Activated CD4-positive, alpha-beta memory T cell treated with anti-CD3 and anti-CD28 coated beads, Interleukin-2, amount 10 ng/mL, durations not matched to agents 7 days and 5 days (primary cell): ENCODE measurements at places on chromosomes 1 and 21. TPM values are rescaled to one million over a fixed set of nuclear protein-coding genes. Genes with fewer than 3 reads are reported as not detected.

GRCh38 chr1:31488528-31488927 lies 75.5 kb downstream of the SERINC2 start:
- no peak overlapping the region for H3K27ac ChIP-seq
- DNase-seq = no peak
- no peak overlapping the region for H3K4me3 ChIP-seq
- H3K27me3 ChIP-seq = peaks cover 8% of the 10 kb centered on the region

GRCh38 chr1:164780863-164781262 lies 221.9 kb downstream of the PBX1 start:
- no peak overlapping the region for H3K27ac ChIP-seq
- DNase-seq = no peak
- H3K4me1 ChIP-seq = no peaks in the 10 kb centered on the region
- no peaks in the 10 kb centered on the region for H3K36me3 ChIP-seq
- H3K27me3 ChIP-seq = no peaks in the 10 kb centered on the region

GRCh38 chr1:24389231-24389678 lies 24.3 kb downstream of the STPG1 start:
- H3K27me3 ChIP-seq = no peaks in the 10 kb centered on the region
- H3K36me3 ChIP-seq = peaks cover 17% of the 10 kb centered on the region
- H3K4me1 ChIP-seq = peaks cover 51% of the 10 kb centered on the region
- H3K4me3 ChIP-seq = no peak overlapping the region
- H3K27ac ChIP-seq = no peak overlapping the region

GRCh38 chr1:111141245-111142220 lies 1.5 kb downstream of the CEPT1 start:
- no peak for DNase-seq
- H3K27me3 ChIP-seq = no peaks in the 10 kb centered on the region
- H3K4me3 ChIP-seq = peak overlapping the region; percentile 99

Gene ADAMTS4
- 1.2 TPM for total RNA-seq

Gene RIPPLY3
- not detected for total RNA-seq

Gene ELAPOR1
- 4.1 TPM for total RNA-seq
